Hematopoietic multipotent progenitor cell treated with erythropoietin and hydrocortisone succinate and interleukin-3 and kit ligand, for 6 days (in vitro differentiated cells): ENCODE measurements at places on chromosomes 11 and 22.

DNA sequence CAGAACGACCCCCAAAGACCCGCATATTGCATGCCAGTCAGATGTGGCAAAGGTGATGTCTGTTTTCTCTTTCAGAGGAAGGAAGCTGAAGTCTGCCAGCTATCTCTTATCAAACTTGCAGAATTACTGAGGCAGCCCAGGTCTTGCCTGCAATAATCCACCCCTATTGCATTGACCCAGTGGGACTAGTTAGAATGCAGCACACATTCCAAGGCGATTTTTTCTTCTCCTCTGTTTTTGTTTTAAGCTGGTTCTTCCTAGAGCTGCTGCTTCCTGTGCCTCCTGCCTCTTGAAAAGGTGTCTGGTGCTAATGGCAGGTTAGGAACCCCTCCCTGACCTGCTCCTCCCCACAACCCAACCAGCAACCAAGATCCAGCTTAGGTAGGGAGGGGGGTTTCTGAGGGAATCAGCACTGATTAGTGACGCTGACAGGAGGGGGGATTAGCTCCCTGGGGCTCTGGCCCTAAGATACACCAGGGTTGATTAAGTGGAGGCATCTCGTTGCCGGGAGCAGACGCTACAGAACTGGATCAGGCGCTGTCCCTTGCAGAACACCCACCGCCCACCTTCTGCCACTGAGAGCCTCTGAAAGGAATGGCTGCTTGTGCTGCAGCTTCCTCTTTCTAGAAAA, 2.8 kb downstream of the NTM start:
- DNase-seq, result no peak

GRCh38 chr11:105720096-105720495, 110.2 kb downstream of the GRIA4 start:
- DNase-seq, result no peak

GRCh38 chr11:17098038-17098437, 20.6 kb upstream of the RPS13 start:
- DNase-seq, result no peak

DNA sequence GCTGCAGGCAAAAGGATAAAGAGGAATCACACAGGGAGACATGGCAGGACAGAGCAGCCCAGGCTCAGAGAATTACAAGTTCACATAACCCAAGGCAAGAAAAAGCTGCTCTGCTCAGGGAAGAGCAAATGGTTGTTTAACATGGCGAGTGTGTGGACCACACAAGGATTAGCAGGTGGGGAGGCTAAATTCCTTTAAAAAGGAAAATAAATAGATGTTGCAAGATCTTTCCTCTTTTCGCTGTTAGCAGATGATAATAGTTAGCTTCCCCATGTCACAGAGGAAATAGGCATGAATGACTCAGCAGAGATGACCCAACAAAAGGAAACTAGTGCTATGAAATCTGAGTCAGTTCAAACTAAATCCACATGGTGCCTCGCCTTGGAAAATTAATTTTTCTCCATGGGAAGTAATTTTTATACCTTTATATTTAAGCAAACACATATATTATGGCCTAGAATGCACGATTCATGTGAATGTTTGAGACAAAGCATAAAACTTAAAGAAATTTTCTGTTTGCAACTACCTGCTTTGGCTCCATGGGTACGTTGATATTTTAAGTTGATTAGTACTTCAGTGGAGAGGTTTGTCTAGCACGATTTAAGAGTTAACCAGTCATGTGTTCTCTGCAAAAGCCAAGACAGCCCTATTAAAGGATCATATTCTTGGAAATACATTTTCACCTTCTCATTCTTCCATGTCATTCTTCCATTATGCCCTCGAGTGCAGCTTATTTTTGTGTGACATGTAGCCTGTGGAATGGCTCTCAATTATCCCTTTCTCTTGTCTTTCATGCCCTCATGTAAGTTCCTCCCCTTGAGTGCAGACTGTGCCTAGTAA, 38.5 kb upstream of the FJX1 start:
- peak; percentile 10 for DNase-seq

DNA sequence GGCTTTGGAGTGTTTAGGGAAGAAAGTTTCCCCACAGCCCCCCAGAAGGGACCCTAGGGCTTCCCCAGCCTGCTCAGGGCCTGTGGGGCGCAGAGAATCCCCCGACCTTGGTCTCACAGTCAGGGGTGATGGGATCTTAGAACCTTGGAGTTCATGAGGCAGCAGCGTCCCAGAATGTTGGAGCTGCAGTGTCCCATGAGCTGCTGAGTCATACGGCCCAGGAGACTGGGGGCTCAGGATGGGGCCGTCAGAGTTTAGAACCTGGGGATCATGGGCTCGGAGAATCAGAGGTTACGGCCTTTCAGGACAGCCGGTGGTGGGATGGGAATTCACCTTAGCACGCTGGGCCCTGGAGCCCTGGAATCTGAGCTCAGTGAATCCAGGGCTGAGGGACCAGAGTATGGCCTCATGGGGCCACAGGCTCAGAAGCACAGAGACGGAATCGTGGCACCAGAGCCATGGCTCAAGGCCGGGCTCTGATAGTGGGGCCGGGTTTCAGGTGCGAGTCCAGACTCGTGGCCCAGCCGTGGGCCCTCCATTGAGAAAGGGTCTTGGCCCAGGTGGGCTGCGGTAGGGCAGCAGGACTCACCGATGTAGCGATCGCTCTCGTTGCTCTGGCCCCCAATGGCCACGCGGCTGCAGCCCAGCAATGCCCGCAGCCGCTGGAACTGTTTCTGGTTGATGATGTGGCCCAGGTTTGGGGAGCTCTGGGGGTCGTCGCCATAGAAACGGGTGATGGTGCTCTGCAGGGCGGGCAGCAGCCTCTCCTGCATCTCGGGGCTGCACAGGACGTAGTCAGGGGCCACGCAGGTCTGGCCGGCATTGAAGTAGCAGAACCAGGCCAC, 9.5 kb downstream of the ALDH3B2 start:
- no peak for DNase-seq

GRCh38 chr11:132523929-132524328, 1008.4 kb downstream of the OPCML start:
- DNase-seq, result no peak

DNA sequence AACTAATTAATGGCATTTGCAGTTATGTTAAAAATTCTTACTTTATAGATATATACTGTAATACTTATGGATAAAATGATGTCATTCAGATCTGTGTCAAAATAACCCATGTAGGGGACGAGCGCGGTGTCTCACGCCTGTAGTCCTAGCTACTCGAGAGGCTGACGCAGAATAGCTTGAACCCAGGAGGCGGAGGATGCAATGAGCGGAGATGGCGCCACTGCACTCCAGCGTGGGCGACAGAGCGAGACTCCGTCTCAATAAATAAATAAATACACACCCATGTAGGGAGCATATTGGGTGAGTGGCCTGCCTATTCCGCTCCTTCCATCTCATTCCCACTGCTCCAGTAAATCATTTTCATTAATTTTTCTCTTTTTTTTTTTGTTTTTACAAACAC, 7.1 kb downstream of the SNU13 start:
- peak; percentile 20 for DNase-seq

DNA sequence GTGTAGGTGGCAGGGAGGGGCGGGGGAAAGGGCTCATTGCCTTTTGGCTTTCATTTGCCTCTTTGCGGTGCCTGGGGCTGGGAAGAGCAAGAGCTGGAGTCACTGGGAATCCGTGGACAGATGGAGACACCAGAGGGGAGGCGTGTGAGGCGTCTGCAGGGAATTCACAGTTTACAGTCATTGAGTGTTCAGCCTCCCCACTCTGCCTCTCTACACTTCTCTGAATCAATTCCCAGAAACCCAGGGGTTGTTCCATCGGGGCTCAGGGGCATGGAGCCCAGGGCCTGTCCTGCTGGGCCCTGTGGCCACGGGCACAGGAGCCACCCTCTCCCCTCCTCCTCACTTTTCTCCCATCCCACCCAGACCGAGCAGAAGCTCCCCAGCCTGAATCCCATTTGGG, 160.5 kb upstream of the NAV2 start:
- no peak for DNase-seq

DNA sequence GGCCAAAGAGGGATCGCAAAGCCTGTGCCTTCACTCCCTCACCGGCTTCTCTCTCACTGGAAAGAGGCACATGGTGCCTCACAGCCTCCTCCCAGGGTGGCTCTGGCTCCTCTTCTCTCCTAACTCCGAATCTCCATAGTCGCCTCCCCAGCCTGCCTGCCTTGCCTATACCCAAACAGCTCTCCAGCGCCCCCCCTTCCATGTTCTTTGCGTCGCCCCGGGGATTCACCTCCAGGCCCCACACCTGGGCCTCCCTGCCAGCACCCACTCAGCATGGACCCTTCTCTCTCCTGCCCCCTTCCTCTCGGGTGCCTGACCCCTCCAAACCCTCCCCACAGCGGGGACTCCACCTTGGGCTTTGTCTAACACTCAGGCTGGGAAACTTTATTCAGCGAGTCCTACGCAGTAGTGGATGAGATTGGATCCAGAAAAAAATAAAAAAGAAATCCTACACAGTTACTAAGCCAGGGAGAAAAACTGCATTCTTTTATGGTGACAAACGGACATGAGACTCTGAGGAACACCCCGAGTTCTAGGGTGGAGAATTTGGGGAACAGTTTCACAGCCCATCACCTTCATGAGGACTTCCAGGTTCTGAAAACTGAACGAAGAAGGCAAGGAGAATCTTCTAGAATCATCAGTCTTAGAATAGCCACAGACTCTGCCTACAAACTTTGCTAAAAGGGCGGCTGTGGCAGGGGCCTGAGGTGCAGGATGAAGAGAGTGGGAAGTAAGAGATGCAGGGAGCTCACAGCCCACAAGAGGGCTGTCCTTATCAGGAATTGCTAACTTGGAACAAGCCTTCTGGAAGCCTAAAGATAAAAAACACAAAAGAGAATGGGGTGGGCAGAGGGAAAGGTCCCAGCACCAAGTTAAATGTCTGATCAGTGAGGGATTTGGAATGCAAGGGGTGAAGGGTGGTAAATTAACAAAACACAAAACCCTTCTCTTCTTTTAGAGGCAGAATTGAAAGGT, 5.3 kb downstream of the PPM1F start:
- DNase-seq, result peak; percentile 89

GRCh38 chr22:43442386-43443151, 30.8 kb downstream of the MPPED1 start:
- DNase-seq, result no peak

GRCh38 chr11:36388951-36389350, 92.9 kb downstream of the PRR5L start:
- no peak for DNase-seq

DNA sequence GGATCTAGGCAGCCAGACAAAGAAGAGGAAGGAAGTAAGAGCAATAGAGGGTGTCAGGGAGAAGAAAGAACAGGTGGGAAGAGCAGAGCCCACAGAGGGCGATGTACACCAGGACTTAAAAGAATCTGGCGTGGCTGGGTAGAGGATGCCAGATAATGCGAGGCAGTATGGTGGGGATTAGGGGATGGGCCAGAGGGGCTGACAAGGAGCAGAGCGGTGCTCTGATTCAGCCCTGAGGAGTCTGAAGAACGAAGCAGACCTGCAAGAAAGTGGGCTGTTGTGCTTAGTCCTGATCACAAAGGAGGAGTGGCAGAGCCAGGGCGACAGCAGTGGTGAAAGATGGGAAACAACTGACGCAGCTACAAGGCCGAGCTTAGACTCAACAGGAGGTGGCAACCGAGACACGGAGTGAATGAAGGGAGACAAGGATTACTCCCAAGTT, 163.7 kb downstream of the LARGE1 start:
- no peak for DNase-seq

- DNase-seq, result no peak
These were observed 30.1 kb downstream of the RCN1 start for GRCh38 chr11:32121012-32121411.
